ENCODE measurements at places on chromosomes 6 and 20.
A peak's percentile ranks its signal among the peaks of the same experiment; 100 is the strongest.

DNA sequence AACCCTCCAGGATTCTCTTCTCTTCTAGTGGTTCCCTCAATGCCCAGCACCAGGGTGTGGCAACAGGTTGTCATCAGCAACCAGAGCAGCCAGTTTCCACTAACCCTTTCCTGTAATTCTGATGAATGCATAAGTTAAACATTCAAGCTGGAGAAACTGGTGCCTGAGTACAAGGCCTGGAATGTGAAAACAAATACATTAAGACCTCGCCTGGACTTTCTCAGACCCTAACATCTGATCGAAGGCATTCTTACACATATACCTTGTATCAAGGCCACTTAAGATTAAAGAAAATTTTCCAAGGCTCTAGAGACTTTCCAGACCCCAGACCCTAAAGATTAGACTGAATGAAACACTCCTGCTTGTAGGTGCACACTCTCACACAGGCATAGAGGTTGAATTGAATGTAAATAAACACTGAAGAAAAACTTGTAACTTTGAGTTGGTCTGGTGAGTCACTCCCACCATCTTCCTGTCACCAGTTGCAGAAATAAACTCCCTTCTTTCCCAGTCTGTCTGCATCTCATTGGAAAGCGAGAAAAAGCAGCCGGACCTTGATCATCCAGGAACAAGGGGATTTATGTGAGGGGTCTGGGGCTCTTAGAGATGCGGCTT, 9.0 kb downstream of the LRP11 start:
- no peaks in the 10 kb centered on the region for H3K36me3 ChIP-seq
- H3K27ac ChIP-seq = peak overlapping the region; percentile 81
- H3K4me1 ChIP-seq = peaks cover 32% of the 10 kb centered on the region

GRCh38 chr6:169998457-169998856, 247.0 kb downstream of the ERMARD start:
- H3K4me3 ChIP-seq = no peak overlapping the region
- no peaks in the 10 kb centered on the region for H3K4me1 ChIP-seq
- H3K27ac ChIP-seq = no peak overlapping the region

- DNase-seq = no peak
- H3K27me3 ChIP-seq = no peaks in the 10 kb centered on the region
- H3K4me3 ChIP-seq = no peak overlapping the region
- no peak overlapping the region for H3K27ac ChIP-seq
- no peaks in the 10 kb centered on the region for H3K4me1 ChIP-seq
Measured at GRCh38 chr6:136411025-136411325, 121.3 kb upstream of the BCLAF1 start.

DNA sequence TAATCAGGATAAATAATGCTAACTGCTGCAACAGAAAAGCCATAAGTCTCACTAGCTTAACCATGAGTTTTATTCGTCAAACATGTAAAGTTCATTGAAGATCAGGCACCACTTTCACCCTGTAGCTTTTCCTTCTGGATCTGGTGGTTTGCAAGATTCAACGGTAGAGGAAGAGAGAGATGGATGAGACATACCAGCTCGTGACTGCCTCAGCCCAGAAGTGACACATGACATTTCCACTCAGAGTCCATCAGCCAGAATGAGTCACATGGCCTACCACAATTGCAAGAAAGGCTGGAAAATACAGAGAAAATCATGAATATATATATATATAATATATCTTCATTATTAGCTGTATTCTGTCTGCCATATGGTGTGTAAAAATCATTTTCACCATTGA, 29.0 kb downstream of the SPTLC3 start:
- no peak overlapping the region for H3K4me3 ChIP-seq
- no peaks in the 10 kb centered on the region for H3K36me3 ChIP-seq
- H3K27me3 ChIP-seq = no peaks in the 10 kb centered on the region

DNA sequence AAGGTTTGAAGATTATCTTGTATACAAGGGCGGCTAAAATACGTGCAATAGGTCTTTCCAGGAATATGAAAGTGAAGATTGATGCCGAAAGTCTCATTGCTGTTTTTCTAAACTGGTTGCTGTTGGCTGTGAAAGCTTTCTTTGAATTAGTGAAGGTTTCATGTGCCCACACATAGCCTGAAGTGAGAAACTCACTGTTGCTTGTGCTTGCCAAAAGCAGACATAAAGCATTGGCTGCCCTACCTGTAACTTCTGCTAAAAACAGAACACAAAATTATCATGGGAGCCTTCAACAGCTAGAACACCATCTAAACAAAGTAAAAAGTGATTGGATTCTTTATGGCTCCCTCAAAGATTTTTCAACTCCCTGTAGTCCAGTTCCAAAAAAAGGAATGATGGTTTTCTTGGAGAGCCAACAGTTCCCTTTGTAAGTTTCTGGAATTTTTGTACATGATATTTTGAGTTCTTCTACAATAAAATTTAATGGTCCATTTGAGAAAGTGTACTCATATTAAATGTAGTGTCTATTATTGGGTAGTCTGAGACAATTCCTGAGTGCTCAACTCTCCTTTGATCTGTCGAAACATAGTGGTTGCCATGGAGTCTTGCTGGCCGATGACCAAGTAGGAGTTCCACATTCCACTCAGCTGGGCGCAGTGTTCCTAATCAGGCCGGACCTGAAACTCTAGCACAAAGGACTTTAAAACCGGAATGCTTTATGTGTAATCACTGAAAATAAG, 68.5 kb downstream of the PLEKHG1 start:
- no peak overlapping the region for H3K4me3 ChIP-seq
- peaks cover 22% of the 10 kb centered on the region for H3K4me1 ChIP-seq
- H3K27me3 ChIP-seq = no peaks in the 10 kb centered on the region
- DNase-seq = peak; percentile 87

GRCh38 chr20:53738039-53738944, 144.7 kb upstream of the ZNF217 start:
- peak; percentile 94 for DNase-seq
- no peaks in the 10 kb centered on the region for H3K27me3 ChIP-seq
- H3K36me3 ChIP-seq = no peaks in the 10 kb centered on the region
- H3K4me1 ChIP-seq = peaks cover 67% of the 10 kb centered on the region
- H3K27ac ChIP-seq = peak overlapping the region; percentile 95

GRCh38 chr20:54167909-54168872, 5.6 kb downstream of the CYP24A1 start:
- H3K27ac ChIP-seq = no peak overlapping the region
- peaks cover 10% of the 10 kb centered on the region for H3K4me1 ChIP-seq
- peaks cover 8% of the 10 kb centered on the region for H3K27me3 ChIP-seq
- no peak overlapping the region for H3K4me3 ChIP-seq
- no peaks in the 10 kb centered on the region for H3K36me3 ChIP-seq

DNA sequence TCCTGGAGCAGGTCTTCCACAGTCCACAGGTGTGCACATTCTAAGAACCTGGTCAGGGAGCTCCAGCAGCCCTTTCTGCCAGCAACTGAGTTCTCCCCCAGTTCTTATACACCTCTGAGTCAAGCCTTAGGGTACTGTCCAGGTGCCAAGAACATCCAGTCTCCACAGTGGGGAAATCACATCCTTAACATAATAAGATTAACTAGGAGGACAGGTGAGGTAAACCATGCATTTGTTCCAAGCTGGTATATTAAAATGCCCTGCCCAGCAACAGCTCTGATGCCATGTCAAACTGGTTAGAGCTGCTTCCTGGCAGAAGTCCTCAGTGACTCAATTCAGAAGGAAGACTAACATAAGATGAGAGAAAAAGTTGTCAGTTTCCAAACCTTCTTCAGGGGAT, 303.9 kb upstream of the SGK1 start:
- no peaks in the 10 kb centered on the region for H3K27me3 ChIP-seq
- no peaks in the 10 kb centered on the region for H3K36me3 ChIP-seq
- DNase-seq = no peak
- no peaks in the 10 kb centered on the region for H3K4me1 ChIP-seq
- H3K27ac ChIP-seq = no peak overlapping the region

GRCh38 chr6:30265181-30265580, 52.0 kb upstream of the TRIM26 start:
- H3K27me3 ChIP-seq = no peaks in the 10 kb centered on the region
- H3K4me1 ChIP-seq = peaks cover 8% of the 10 kb centered on the region
- no peaks in the 10 kb centered on the region for H3K36me3 ChIP-seq
- no peak overlapping the region for H3K4me3 ChIP-seq
- no peak for DNase-seq

- no peak overlapping the region for H3K4me3 ChIP-seq
- H3K4me1 ChIP-seq = no peaks in the 10 kb centered on the region
- no peaks in the 10 kb centered on the region for H3K36me3 ChIP-seq
- H3K27ac ChIP-seq = no peak overlapping the region
- DNase-seq = no peak
- H3K27me3 ChIP-seq = no peaks in the 10 kb centered on the region
Measured at GRCh38 chr6:31467151-31467550, 30.8 kb upstream of the MICB start.
